ENCODE measurements at places on chromosomes 7 and 10.

GRCh38 chr7:44733708-44734481, 14.8 kb upstream of the ZMIZ2 start:
- DNase-seq: no peak

DNA sequence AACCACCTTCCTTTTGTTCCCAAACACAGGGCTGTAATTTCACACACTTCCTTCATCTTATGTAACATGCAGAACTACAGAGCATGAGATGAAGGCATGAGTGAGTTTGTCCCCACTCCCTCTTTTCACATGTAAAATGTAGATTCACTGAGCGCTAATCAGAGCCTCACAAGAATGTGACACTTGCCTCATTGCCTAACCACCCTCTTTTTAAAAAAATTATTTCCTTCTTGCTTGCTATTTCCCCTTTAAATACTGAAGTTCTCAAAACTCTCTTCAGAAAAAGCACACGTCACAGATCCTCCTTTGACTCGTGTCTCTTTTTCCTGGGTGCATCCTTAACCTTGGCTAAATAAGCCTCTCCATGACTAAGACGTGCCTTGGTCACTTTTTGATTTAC, 121.2 kb upstream of the TARP start:
- DNase-seq: no peak

DNA sequence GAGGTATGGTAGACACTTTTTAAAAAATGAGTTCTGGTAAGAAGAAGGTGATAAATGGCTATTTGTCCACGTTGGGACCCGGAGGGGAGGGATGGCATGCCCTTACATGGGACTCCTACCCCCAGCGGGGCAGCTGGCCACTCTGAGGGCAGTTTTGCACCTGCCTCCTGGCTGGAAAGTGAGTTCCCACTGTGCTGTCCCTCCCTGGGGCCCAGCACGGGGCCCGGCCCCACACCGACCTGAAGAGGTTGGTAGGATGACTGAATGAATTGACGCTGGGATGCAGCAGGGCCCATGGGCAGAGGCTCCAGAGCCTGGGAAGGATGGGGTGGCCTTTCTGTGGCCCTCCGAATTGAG, 601 bp upstream of the AEBP1 start:
- DNase-seq: no peak

DNA sequence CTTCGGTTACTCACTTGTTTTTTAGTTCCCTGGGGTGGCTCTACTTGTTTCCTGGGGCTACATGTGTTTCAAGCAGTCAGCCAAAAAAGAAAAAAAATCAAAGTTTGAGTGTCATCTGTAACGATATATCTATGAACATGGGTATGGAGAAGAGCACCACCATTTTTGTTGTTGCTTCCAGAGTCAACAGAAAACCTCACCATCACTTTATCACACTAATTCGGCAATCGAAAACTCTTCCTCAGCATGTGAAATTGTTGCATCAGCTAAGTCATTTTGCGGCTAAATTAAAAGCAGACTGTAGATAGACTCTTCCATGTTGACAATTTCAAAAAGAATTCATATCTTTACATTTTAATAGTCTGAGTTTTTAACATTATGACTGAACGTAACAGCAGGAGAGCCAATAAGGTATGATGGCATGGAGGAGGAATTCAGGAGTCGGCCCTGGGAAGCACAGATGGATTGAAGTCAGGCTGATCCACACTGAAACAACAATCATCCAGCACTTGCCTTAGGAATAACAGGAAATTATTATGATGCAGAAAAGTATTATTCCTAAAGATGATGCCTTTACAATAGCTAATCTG, 455.7 kb upstream of the KLF6 start:
- DNase-seq: no peak

DNA sequence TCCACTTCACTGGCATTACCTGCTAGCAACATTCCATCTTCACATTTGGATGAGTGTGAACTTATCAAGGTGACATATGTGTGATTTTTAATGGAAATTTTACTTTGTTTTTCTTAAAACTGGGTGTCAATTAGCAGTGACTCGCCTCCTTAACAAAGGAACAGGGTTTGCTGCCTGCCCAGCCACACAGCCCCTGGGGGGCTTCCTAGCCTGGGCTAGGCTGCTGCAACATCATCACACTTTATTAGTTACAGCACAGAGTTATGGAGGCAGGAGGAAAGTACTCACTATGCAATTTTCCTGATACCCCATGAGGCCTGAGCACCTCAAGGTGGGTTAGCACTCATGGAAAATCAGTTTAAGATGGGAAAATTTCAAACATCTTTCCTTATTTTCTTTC, 861.3 kb downstream of the NRG3 start:
- DNase-seq: no peak

DNA sequence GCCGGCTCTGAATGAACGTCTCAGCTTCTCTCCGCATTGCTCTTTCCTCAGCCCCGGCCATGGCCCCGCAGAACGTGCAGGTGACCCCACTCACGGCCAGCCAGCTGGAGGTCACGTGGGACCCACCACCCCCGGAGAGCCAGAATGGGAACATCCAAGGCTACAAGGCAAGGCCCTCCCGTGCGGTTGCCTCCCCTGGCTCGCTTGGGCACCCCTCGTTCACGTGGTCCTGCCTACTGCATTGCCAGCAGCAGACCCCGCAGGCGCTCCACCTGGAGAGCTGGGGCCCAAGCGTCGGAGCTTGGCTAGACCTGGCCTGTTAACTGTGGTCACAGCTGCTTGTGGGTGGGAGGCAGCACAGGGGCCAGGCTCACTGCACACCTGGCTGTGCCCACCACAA, 476.3 kb upstream of the FOXK1 start:
- DNase-seq: no peak

DNA sequence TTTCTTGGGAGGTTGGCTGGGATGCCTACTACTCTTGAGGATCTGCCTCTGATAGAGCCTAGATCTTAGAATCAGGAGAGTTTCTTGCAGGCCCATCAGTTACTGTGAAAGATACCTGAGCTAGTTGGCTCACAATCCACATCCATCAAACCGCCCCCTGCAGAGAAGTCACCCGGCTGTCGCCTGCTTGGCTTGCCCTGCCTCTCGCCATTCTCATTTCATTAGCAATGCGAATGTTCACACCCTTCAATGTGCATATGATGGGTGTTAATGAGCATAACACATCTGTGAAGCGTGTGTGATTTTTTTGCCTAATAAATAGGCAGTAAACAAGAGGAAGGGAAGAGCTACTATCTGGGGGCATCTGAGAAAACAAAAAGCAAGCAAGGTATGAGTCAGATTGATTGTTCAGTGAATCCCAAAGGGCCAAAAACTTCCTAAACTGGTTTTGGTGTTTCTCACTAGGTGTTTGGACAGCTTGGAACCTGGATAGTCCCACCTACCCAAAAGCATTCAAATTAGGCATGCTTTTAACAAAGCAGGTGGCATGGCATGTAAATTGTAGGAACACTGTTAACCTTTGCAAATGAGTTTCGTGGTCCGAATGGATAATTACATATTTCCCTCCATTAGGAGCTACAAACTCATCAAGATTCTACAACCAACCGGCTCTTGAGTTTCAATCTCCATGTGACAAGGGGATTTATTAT, 272.3 kb upstream of the C7orf33 start:
- DNase-seq: no peak
